Hindlimb muscle (tissue), 1 donor: ENCODE measurements at places on chromosomes 2 and 18. TPM values are rescaled to one million over a fixed set of nuclear protein-coding genes. Genes with fewer than 3 reads are reported as not detected.

- no peak for DNase-seq
Observed at GRCh38 chr2:149622343-149622742, 34.8 kb upstream of the MMADHC start.

- no peak for DNase-seq
Observed at GRCh38 chr2:1674276-1674675, 70.0 kb downstream of the PXDN start.

DNA sequence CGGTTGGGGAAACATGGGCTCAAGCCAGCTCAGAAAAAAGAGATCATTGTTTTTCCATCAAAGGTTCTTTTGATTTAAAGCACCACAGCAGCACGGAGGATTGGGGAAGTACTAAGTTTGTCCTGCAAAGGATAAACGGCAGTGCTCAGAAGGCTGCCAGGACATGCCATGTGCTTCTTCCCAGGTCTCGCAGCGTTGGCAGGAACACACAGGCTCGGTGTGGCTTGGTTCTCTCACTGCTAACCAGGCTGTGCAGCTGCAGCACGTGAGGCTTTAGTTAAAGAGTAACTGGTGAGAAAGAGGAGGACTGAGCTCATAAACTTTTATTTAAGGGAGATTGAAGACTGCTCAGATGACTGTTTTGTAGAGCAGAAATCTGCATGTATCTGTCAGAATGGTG is 264.3 kb downstream of the TSN start:
- DNase-seq: peak; percentile 21

EML4 gene
- polyA plus RNA-seq: 30.6 TPM

DNA sequence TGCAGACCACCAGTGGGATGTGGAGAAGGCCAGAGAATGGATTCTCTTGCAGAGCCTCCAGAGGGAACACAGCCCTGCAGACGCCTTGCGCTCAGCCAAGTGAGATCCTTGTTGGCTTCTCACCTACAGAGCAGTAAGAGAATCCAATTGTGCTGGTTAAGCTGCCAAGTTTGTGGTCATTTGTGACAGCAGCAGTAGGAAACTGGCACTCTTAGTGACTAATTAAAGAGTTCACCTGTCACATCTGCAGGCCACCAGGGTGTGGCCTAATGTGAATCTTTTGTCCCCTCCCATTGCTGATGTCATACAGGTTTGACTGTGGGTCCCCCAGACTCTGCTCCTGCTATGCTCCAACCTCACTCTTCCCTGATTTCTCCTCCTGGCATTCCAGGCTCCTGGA is 235.9 kb downstream of the TFCP2L1 start:
- no peak for DNase-seq

ICA1L gene
- 10.9 TPM for polyA plus RNA-seq

NYAP2 gene
- polyA plus RNA-seq: 0.59 TPM

RESP18 gene
- polyA plus RNA-seq: not detected

SERPINB7 gene
- polyA plus RNA-seq: 0.35 TPM

DNA sequence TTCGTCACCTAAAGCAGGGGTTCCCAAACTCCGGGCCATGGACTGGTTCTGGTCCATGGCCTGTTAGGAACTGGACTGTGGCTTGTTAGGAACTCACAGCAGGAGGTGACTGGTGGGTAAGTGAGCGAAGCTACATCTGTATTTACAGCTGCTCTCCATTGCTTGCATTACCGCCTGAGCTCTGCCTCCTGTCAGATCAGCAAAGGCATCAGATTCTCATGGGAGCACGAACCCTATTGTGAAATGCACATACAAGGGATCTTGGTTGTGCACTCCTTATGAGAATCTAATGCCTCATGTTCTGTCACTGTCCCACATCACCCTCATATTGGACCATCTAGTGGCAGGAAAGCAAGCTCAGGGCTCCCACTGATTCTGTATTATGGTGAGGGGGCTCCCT is 217.0 kb downstream of the ZFP36L2 start:
- DNase-seq: no peak

FOXD4L1 gene
- 4.4 TPM for polyA plus RNA-seq

DNA sequence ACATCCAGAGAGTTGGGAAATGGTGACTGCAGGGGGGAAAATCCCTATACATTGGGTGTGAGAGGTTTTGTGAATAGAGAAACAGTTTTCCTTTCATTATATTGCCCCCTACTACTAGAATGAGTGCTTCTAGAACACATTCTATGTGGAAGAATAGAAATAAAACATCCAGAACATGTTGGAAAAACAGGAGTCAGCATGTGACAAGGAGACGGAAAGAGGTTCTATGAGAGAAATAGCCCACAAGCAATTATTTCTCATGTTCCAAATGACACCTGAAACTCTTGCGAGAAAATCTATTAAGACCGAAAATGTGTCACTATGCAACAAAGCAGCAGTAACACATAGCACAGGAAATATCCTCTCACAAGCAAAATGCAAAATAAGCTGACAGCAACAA is 202.7 kb upstream of the SPOPL start:
- no peak for DNase-seq

DNA sequence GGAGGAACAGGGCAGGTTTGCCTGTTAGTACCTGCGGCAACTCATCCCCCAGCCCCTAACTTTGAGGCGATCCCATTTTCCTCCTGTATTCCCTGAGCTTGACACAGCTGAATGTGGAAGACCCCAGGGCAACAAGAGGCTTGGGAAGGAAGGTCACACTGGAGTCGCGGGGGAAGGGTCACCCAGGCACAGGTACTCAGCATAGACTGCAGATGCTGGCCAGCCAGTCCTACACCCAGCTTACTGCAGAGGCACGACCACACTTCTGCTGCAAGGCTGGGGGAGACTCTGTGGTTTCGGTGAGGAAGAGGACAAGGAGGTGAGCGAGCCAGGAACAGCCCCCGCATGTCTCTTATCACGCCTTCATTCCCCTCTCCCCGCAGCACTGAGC is 91.5 kb downstream of the MALT1 start:
- DNase-seq: no peak

REL gene
- 5.2 TPM for polyA plus RNA-seq

DNA sequence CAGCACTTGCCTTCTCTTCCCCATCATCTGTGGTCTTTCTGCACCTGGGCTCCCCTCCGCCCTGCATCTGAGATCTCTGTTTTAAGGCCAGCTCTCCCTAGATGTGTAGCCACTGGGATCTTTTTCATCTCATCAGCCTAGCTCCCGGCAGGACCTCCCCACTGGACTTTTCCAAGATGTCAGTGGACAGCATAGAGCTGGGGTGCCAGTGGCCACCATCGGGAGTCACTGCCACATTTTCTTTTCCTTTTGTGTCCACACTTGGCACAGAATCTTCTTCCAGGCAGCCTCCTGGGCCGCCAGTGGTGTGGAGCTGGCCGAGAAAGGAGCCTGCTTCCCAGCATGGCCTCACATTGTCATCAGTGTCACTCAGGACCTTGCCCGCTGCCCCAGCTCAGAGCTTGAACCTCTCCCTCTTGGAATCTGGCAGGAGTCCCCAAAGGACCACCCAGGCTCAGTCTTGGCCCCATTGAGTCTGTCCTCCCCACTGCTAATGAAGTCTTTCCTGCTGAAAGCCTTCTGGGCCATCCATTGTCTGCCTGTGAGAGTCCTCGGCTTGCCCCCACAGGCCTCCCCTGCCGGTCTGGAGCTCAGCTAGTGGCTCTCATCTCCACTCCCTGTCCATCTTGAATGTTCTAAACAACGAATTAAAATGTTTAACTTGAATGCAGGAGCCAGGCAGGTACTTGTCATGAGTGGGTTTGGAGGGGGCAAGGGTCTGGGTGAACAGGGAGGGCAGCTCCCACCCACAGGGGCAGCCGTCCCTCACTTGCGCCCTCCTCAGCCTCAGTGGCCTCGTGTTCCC is 324.4 kb downstream of the GBX2 start:
- DNase-seq: no peak

DNA sequence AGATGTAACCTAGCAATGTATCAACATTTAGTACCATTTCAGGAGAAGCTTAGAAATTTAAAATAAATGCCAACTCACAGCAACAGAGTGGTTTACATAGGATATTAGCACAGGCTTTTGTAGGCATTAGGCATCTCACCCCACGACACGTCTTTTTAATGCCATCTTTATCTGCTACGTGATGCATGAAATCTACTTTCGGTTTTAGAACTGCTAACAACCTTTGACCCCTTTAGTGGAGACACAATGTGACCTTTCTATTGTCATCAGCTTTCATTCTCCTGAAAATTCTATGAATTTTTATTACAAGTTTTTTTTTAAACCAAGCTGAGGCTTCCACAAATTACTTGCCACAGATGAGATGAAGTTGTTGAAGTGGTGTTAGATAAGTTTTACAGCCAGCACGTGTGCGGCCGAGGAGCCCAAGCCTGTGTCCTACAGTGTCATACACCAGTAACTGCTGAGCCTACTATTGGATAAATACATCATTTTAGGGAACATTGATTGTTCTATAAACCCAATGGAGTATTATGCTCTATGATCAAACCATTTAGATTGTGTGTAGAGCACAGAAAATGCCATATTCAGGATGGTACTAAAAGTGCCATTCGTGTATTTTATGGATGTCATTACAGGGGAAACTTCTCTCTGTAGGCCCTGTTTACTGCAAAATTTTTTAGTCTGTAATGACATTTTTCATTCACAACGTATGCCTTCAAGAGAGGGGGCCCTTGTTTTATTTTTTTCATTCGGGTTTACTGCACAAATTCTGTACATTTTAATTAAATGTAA is 151.6 kb downstream of the PTGR3 start:
- DNase-seq: no peak

DNA sequence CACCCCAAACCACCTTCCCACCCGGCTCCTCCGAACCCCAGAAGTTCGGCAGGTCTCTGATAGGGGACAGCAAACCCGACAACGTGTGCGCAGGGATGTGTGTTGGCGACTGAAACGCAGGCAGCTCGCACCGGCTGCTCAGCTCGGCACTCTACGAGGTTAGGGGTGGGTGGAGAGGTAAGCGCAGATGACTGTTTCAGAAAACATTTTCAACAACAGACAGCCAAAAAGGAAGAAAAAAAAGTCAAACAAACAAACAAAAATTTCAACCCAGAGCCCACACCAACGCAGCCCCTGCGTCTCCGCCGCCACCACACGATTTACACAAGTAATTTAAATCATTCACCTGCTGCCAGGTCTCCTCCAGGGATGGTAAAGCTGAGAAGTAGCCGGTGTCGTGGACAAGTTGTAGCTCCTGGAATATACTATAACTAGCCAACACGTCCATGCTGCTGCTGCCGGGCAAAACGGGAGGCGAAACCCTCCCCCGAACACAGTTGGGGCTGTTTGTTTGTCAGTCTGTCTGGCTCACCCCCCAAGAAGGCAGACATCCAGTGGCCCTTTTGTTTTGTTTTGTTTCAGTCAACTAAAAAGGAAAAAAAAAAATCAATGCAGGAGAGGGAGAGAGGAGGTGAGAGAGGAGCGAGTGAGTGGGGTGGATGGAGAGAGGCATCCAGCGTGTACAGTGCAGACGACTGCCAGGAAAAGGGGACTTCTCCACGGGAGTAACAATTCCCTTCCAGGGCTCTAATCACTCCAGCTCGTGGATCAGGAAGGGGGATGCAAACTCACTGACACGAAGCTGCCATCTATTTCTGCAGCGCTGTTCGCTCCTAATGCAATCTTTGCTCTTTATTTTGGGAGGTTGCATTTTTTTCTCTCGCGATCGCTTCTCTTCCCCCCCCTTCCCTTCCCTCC is at the start of gene KLF7:
TSS of gene KLF7 (minus strand) at position 828 of the 918 bp plus-strand sequence. CDS start at position 448, 380 bp downstream.
- DNase-seq: no peak

GRCh38 chr2:145141981-145142380 is 622.1 kb upstream of the ZEB2 start:
- no peak for DNase-seq

- DNase-seq: no peak
Observed at GRCh38 chr2:180890781-180891180, 89.6 kb upstream of the UBE2E3 start.

DNA sequence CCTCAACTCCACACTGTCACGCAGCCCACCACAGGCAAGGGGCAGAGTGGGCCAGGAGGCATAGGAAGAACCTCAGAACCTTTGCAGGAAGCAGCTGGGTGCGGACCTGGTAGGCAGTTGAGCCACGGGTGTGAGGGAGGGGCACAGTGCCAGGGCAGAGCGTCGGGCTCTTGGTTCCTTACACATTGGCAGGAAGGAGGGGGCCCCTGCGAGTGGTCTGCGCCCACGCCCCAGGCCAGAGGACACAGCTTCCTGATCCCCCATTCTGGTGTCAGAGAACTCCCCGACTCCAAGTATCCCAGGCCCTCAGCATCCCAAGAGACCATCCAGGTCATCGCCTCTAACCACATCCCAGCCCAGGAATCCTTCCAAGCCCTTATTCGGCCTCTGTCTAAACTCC is 61.5 kb downstream of the TNS1 start:
- no peak for DNase-seq

GRB14 gene
- polyA plus RNA-seq: 2.4 TPM

CD28 gene
- 6.0 TPM for polyA plus RNA-seq

PRKAG3 gene
- 44.4 TPM for polyA plus RNA-seq

- DNase-seq: no peak
Observed at GRCh38 chr2:22279541-22279940, 1105.4 kb upstream of the KLHL29 start.

DNA sequence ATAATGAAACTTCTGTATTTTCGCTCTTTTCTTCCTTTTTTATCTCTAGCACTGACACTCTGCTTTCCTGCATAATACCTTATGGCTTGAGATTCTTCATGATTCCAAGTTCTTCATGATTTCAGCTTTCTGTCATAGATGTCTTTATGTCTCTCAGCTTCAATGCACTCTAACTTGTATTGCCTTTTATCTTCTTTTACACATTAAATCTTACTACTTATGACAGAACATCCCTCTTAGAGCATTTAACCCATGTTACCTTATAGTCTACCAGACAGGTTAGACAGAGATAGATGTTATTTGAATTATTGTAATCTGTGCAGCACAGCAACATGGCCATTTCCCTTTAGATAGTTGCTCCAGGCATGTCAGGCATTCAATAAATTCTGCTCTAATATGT is 1475.7 kb upstream of the TMEFF2 start:
- DNase-seq: no peak

DRC1 gene
- polyA plus RNA-seq: not detected

DNA sequence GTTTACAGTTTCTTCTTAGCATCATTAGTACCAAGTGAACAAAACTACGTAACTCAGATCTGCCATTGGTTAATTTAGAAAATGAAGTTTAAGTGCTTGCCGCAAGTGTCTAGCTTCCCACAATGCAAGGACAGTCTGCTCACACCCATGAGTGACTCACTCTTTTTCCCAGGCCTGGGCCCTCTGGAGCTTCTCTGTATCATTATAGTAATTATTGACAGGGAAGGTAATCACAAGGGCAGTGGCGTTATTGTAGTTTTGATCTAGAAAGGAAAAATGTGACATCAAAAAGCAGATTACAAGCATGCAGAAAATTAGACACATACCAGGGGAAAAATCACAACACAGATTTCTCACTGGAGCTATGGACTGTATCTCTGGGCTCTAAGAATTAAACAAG is 38.5 kb downstream of the NPC1 start:
- no peak for DNase-seq

ILKAP gene
- 36.4 TPM for polyA plus RNA-seq

GPBAR1 gene
- polyA plus RNA-seq: 2.0 TPM
